ENCODE measurements at places on chromosomes 3 and 15.

- DNase-seq: no peak
Observed at GRCh38 chr15:94701281-94701985, 470.1 kb downstream of the MCTP2 start.

DNA sequence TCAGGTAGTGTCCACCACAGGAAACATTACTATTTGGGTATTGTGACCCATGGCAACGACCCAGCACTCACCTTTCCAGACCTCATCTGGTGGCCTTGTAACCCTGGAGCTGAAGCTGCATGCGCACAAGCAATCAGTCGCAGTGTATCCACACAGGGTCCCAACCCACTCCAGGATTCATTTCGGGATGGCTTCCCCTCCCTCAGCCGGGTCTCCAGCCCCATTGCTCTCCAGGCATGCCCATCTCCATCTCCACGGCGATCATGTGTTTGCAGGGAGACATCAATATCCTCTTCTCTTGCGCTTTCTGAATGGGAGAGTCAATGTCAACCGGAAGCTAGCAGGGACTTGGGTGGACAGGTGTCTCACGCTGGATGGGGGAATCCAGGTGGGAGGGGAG lies 35.2 kb downstream of the GOLGA6L2 start:
- no peak for DNase-seq

- DNase-seq: no peak
Observed at GRCh38 chr15:88586401-88587162, 34.6 kb upstream of the AEN start.

GRCh38 chr15:33171202-33171601 lies 23.3 kb downstream of the FMN1 start:
- DNase-seq: no peak

DNA sequence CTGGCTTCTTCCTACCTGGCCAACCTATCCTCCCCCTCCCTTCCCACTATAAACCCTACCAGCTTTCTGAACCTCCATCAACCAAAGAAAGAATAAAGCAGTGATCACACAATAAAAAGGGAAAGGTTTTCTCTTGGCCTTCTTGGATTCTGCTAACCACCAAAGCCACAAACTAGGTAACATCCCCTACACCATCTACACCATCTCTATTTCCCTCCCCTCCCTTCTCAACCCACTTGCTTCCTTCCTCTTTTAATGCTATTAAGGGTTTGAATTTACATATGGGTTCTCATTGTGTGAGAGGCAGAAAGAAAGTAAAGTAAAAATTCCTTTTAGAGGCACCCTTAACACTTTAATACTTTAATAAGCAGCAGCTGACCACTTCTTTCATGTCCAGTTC lies 25.8 kb upstream of the RSL24D1 start:
- DNase-seq: no peak

DNA sequence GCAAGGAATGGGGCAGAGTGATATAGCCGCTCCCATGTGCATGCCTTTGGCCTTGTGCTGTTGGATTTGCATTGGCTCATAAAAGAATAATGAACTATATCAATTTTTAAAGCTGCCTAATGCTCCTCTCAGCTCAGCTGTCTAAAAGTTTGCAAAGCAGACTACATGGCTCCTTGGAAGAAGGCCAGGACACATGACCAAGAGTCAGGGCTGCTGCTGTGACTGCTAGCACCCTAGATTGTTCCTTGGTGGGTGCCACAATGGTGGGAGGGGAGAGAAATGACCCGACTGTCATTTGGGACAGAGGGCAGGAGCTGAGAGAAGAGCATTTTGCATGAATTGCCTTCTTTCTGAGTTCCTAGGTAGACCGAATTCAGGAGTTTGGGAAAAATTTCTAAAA lies 307.9 kb downstream of the PDCD6IP start:
- no peak for DNase-seq

- DNase-seq: no peak
Observed at GRCh38 chr3:55246033-55246432, 241.1 kb downstream of the WNT5A start.

DNA sequence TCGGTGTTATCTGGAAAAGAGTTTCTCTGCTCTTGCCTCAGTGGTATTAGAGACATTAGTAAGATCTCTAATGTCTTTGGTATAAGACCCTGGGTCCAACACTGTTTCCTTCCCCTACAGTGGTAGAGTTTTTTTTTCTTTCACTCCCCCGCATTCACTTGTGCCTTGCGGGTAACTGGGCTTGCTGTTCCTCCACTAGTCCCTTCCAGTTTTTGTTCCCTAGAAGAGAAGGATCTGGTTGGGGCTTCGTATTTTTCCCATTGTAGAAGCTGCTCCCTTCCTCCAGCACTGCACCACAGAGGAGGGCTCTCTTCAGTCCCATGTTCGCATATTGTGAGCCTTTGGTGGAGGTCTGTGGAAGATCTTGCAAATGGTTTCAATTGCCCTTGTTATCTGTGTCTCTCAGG lies 13.7 kb downstream of the CTDSPL2 start:
- no peak for DNase-seq

DNA sequence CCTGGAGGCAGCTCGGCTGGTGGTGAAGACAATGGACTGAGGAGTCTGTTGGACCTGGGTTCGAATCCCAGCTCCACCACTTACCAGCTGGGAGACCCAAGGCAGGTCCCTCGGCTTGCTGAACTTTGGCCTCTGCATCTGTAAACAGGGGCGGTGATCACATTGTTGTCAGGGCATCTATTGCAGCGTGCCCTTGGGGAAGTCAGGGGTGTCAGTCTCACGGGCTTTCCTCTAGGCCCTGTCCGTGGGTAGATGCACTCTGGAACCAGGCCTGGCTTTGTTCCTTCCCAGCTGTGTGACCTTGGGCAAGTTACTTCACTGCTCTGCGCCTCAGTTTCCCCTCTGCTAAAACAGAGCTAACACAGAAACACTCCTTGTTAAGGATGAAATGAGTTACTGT lies 68.8 kb upstream of the SLC6A6 start:
- DNase-seq: no peak

GRCh38 chr3:157416347-157417087 lies 20.1 kb upstream of the PTX3 start:
- peak; percentile 53 for DNase-seq

DNA sequence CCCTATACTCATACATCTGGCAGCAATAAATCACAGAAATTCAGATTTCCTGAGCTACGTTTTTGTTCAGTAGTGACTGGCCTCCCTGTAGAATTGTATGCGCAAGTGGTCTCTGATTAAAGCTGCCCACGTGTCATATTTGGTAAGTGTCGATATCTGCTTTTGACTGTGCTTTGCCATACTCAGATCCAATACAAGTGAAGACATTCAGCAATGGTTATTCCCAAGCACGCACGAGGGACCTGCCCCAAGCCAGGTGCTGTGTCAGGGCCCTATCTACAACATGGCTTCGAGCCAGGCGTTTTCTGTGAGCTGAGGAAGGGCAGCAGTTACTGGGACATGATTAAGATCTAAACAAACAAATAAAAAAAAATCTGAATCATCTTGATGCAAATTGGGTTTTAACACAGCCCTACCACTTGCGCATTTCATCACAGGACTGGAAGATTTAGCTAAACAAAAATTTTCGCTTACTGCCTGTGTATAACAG lies 47.2 kb upstream of the ICE2 start:
- peak; percentile 15 for DNase-seq

- DNase-seq: no peak
Observed at GRCh38 chr15:83512459-83512858, 65.3 kb downstream of the SH3GL3 start.

DNA sequence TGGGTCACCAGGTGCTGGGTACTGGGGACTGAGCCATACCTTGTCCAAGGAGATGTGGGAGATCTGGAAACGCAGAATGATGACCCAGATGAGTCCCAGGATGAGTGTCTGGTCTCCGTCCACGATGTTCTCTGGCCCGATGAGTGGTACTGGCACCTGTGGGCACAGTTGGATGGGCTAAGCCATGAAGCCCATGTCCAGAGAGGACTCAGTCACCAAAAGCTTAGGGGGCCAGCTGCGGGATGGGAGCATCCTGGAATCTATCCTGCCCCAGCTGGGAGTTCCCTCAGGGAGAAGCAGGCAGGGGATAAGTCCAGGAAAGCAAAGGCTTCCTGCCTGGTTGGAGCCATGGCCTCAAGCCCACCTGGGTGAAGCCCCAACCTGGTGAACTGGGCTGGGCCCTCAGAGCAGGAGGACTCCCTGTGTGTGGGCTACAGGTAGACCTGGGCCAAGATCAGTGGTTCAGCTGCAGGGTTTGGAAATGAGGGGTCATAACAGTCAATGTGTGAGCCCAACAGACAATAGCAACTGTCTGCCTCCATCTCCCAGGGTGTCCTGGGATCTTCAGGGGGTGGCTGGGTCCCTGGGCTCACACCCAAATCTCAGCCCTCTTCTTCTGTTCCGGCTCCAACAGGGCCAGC lies 3.7 kb downstream of the SPTBN5 start:
- DNase-seq: no peak

DNA sequence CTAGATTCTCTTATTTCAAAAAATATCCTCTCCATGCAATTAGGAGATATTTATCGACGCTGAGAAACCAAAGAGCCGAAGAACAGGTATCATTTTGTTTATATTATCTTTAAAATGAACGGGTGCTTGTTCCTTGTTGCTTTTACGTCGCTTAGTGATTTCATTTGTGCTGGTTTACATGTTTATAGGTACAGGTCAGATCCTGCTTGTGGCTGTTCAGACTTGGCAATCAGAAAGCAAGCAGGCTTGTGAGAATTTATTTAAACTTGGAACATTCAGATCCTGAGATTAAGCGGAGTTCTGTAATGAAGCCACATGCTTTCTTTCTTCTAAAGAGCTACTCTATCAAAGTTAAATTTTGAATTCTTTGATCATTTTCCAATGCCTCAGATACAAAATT lies 43.0 kb upstream of the ATP2C1 start:
- DNase-seq: no peak

DNA sequence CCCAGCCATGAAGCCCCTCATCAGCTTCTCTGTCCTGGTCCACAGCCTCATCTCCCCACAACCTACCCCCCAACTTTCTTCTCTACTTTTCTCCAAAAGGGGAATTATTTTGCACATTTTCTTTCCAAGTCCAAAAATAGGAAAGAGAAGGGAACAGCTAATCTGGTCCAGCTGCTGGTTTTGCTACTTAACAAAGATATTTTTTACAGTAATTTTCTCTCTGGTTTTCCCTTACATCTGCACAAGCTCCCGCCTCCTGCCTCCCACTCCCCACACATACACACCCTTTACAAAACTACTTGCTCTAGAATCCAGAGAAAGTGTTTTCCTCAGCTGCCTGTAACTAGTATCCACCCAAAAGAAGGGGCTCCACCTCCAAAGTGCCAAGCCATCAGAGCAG lies 177.2 kb downstream of the POLR2M start:
- DNase-seq: no peak

DNA sequence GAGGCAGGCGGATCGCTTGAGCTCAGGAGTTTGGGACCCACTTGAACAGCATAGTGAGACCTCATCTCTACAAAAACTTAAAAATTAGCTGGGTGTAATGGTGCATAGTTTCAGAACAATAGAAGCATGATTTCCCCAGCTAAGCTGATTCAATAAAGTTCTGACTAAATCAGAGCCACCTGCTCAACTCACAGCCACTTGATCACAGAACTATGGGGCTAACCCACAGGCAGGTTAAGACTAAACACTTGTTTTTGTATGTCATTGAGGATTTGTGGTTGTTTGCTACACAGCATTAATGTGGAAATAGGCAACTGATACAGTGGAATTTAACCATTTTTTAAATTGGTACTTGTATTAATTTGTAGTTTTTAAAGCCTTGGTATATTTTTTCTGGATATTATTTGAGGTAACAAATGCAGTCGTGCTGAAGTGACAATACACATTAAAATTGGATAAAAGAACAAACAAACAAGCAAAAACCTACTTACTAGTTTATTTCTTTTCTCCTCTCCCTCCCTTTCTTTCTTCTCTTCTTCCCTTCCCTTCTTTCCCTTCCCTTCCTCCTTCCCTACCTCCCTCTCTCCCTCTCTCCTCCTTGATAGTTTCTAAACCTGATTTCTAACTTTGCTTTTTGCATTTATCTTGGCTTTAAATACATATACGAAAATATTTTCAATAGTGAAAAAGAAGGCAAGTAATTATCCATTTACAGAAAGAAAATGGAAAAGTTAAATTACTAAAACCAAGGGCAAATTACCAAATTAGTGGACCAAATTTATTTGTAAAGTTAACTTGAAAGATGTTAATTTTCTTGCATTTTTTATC lies 32.1 kb downstream of the OXSM start:
- DNase-seq: no peak

- DNase-seq: no peak
Observed at GRCh38 chr3:126671521-126671920, 16.6 kb upstream of the TXNRD3 start.

- peak; percentile 5 for DNase-seq
Observed at GRCh38 chr15:89051875-89052274, 36.4 kb upstream of the ABHD2 start.

DNA sequence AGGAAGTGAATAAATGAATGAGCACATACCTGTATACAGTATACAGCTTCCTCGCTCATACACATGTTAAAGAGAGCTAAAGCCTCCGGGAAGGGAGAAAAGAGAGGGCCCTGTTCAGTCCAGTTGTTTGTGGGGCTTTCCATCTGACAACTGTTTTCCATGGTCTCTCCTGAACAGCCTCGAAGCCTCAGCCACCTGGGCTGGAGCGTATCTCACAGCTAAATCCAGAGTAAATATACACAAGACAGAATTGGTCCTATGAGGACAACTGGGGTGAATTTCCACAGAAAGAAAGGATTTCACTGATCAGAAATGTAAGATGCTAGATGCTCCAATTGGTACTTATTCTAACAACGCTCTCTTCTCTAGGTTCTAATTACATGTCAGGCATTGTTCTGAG lies 103.5 kb downstream of the LIPC start:
- no peak for DNase-seq

- DNase-seq: peak; percentile 62
Observed at GRCh38 chr3:185764163-185764979, 60.5 kb downstream of the IGF2BP2 start.

DNA sequence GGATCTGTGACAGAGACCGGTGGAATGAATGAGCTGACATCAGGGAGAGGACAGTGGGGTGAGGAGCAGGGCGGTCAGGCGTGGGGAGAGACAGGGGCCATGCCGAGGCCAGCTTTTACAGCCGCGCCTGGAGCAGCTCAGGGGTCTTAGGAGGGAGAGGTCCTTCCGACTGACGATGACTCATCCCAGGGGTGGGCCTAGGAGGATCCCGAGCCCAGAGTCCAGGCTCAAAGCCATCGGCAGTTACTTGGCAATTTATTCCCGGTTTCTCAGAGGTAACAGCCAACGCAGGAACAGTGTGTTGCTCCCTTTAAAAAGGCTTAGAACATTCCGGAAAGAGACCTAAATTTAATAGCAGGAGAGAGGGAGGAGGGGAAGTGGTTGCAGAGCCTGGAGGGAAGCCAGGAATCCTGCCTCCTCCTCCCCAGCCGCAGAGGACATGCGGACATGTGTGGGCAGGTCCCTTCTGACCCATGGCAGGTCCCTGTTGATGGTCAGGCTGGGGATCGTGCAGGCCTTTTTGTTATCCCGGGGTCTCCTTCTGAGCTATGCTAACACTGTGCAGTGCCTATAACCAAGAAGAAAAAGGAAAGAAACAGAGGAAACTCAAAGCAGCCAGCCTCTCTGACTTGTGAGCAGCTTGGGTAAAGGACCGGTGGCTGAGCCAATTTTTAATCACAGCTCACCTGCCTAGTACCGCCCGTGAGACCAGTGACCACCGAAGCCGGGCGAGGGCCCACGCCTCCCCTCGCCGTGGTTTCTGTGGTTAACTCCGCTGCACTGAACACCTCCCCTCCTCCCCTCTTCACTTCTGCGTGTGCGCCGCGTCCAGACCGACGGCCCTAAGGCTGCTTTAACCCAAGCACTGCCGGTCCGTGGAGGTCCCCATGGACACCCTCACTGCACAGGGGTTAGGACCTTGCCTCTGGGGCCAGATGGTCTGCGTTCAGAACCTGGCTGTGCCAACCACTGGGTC lies 392.4 kb upstream of the PROK2 start:
- DNase-seq: peak; percentile 41

GRCh38 chr3:119880966-119881365 lies 99.1 kb downstream of the NR1I2 start:
- no peak for DNase-seq
